ENCODE measurements at places on chromosomes 6 and 20.

- no peaks in the 10 kb centered on the region for H3K4me1 ChIP-seq
- H3K27ac ChIP-seq = no peak overlapping the region
- H3K27me3 ChIP-seq = no peaks in the 10 kb centered on the region
- peaks cover 10% of the 10 kb centered on the region for H3K36me3 ChIP-seq
Measured at GRCh38 chr20:2132461-2132901, 30.9 kb downstream of the STK35 start.

GRCh38 chr20:13277663-13278295, 56.7 kb downstream of the ISM1 start:
- H3K27ac ChIP-seq = no peak overlapping the region
- no peak for DNase-seq
- H3K36me3 ChIP-seq = no peaks in the 10 kb centered on the region
- no peaks in the 10 kb centered on the region for H3K27me3 ChIP-seq
- no peaks in the 10 kb centered on the region for H3K4me1 ChIP-seq

DNA sequence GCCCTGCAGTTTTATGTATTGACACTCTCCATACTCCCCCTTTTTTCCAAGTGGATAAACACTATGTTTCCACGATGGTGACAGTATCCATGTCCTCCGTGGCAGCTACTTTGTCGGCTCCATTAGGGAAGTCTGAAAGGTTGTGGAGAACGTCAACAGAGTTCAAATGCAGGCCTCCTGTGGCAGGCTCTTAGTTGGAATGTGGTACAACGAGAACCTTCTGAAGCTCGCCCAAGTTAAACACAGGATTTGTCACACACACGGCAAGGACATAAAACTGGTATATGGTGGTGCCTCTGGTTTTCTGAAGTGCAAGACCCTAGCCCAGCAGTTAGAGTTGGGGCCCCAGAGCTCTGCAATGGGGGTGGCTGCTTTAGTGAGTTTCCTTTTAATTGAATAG, 187.0 kb upstream of the TAB2 start:
- no peaks in the 10 kb centered on the region for H3K36me3 ChIP-seq
- H3K4me1 ChIP-seq = peaks cover 14% of the 10 kb centered on the region
- no peak overlapping the region for H3K27ac ChIP-seq
- no peak overlapping the region for H3K4me3 ChIP-seq
- no peaks in the 10 kb centered on the region for H3K27me3 ChIP-seq

DNA sequence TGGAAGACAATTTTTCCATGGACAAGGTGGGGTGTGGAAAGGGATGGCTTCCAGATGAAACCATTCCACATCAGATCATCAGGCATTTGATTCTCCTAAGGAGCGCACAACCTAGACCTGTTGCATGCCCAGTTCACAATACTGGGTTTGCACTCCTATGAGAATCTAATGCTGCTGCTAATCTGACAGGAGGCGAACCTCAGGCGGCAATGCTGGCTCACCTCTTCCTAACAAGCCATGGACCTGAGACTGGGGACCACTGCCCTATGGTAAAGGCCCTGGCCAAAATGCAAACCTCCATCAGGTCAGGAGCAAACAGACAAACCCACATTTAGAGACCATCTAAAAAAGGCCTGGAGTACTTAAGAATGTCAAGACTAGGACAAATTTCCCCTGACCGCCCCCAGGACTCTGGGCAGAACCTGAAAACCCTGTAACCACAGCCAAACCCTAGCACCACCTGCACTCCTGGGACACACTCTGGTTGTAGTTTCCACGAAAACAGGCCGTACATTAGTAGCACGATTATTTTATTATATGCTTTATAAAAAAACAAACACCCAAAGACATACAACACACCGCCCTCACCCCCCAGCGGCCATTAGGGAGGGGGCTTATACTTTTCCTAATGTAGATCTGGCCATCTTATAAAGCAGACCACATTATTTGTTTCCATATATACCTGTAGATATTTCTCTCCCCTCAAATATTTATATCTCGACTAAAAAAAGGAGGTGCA, 27.3 kb downstream of the SNX5 start:
- DNase-seq = no peak
- peaks cover 50% of the 10 kb centered on the region for H3K36me3 ChIP-seq
- no peak overlapping the region for H3K27ac ChIP-seq
- H3K4me3 ChIP-seq = no peak overlapping the region
- peaks cover 7% of the 10 kb centered on the region for H3K4me1 ChIP-seq
- H3K27me3 ChIP-seq = no peaks in the 10 kb centered on the region

GRCh38 chr6:15077006-15077405, 168.9 kb upstream of the JARID2 start:
- H3K4me1 ChIP-seq = peaks cover 2% of the 10 kb centered on the region
- no peak overlapping the region for H3K4me3 ChIP-seq
- no peak overlapping the region for H3K27ac ChIP-seq
- H3K36me3 ChIP-seq = no peaks in the 10 kb centered on the region

DNA sequence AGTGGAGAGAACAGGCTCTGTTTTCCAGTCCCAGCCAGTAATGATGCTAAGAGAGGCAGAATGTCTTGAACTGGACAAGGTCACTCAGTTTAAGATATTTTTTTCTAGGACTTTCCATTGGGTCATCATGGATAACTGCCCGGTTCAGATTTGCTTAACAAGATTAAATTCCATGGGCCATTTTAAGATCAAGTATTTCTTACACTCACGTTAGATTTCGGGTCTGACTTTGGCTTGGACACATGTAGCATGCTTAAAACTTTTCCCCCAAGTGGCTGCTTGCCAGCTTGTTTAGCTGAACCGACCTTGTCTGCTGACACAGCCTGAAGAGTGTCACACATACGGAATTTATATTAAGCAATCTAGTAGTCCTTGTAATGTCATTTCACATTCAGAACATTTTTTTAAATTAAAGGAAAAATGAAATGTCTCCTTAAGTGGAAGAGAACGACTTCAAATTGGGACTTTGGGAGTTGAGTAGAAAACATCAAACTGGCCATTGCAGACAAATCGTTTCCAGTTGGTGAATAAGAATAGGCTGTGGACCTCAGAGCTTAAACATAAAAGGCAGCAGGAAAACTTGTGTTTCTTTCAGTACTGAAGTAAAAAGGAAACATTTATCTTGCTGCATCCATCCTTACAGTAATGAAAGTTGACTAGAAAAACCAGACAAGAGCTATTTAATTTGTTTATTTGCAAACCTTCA, 29.0 kb downstream of the ARMC2 start:
- H3K27me3 ChIP-seq = no peaks in the 10 kb centered on the region
- H3K36me3 ChIP-seq = no peaks in the 10 kb centered on the region
- H3K4me1 ChIP-seq = peaks cover 37% of the 10 kb centered on the region
- no peak overlapping the region for H3K27ac ChIP-seq

DNA sequence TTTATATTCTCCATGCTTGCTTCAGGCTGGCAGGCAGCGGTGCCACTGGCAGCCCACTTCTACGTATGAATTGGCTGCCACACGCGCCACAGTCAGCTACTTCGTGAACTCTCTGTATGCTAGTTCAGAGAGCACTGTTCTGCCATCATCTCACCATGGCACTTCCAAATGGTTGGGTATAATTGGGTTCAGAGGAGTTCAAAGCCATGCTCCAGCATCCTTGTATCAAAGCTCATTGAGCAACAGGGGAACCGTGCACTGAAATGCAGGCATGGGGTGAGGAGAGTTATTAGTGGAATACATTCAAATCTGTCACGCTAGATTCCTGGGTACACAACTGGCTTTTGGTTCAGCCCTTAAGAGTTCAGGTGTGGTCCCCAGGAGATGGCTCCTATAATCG, 519.9 kb upstream of the NOX3 start:
- no peak for DNase-seq
- H3K27ac ChIP-seq = no peak overlapping the region
- no peaks in the 10 kb centered on the region for H3K36me3 ChIP-seq
- H3K27me3 ChIP-seq = no peaks in the 10 kb centered on the region
- no peaks in the 10 kb centered on the region for H3K4me1 ChIP-seq

DNA sequence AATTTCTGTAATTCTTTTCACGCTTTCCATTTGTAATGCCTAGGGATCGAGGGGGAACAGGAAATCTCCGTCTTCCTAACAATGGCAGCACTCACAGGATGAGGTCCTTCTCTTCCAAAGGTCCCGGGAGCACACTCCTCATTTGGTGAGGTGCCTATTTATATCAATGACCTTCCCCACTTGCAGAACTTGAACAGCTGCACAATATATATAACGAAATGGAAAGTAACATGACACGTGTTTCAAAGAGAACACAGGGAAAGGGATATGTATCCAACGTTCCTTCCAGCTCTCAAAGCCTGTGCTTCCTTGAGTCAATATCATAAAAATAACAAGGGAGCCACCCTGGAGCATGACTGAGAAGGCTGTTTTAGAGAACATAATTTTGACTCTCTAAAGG, 78.6 kb upstream of the RBM24 start:
- H3K4me1 ChIP-seq = no peaks in the 10 kb centered on the region
- H3K27ac ChIP-seq = no peak overlapping the region
- no peak for DNase-seq
- H3K27me3 ChIP-seq = no peaks in the 10 kb centered on the region

DNA sequence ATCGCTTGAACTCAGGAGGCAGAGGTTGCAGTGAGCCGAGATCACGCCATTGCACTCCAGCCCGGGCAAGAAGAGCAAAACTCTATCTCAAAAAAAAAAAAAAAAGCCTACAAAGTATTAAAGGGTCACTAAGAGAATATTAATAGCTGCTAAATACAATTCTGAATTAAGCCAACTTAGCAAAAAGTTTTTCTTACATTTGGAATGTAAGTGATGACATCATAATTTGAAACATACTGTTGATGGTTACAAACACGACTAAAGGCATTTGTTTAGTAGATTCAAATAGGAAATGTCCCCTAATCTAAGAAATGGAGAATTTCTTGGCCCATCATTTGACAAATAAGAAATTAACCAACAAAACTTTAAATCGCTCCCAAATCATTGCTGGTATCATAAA, 282.8 kb downstream of the RNGTT start:
- H3K36me3 ChIP-seq = peaks cover 15% of the 10 kb centered on the region
- no peaks in the 10 kb centered on the region for H3K27me3 ChIP-seq
- no peaks in the 10 kb centered on the region for H3K4me1 ChIP-seq
- H3K4me3 ChIP-seq = no peak overlapping the region

- no peak for DNase-seq
- H3K27me3 ChIP-seq = no peaks in the 10 kb centered on the region
Measured at GRCh38 chr6:21827425-21828202, 234.1 kb downstream of the SOX4 start.

- H3K4me3 ChIP-seq = no peak overlapping the region
- no peaks in the 10 kb centered on the region for H3K36me3 ChIP-seq
- no peaks in the 10 kb centered on the region for H3K4me1 ChIP-seq
- H3K27ac ChIP-seq = no peak overlapping the region
- no peaks in the 10 kb centered on the region for H3K27me3 ChIP-seq
Measured at GRCh38 chr6:145836170-145836569, 21.6 kb upstream of the FBXO30 start.

GRCh38 chr6:43089874-43090558, 13.9 kb downstream of the PTK7 start:
- no peak overlapping the region for H3K27ac ChIP-seq
- no peaks in the 10 kb centered on the region for H3K4me1 ChIP-seq
- DNase-seq = no peak

DNA sequence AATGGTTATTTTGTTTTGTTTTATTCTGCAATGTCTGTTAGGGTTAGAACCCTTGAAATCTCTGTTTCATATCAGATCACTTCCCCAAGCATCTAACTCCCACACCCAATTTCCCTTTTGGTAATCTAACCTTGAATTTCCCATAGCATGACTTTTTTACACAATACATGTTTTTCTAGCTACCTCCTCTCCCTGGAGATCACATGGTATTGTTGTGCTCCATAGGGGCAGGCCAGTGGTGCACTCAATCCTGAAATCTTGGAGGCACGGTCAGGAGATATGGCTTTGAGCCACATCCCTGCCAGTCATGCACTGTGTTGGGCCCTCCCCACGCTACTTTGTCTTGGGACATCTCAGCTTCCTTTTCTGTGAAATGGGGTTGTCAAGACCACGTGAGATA, 36.7 kb upstream of the NNAT start:
- H3K27ac ChIP-seq = no peak overlapping the region
- DNase-seq = no peak
- no peaks in the 10 kb centered on the region for H3K4me1 ChIP-seq
- H3K36me3 ChIP-seq = no peaks in the 10 kb centered on the region
- no peaks in the 10 kb centered on the region for H3K27me3 ChIP-seq
- H3K4me3 ChIP-seq = no peak overlapping the region

GRCh38 chr20:7858734-7859250, 81.5 kb downstream of the HAO1 start:
- H3K36me3 ChIP-seq = no peaks in the 10 kb centered on the region
- H3K4me1 ChIP-seq = peaks cover 9% of the 10 kb centered on the region
- H3K27ac ChIP-seq = no peak overlapping the region
- no peaks in the 10 kb centered on the region for H3K27me3 ChIP-seq

- H3K4me1 ChIP-seq = peaks cover 7% of the 10 kb centered on the region
- DNase-seq = no peak
- H3K27ac ChIP-seq = no peak overlapping the region
- H3K4me3 ChIP-seq = no peak overlapping the region
Measured at GRCh38 chr6:134047124-134047523, 5.3 kb downstream of the SLC2A12 start.

DNA sequence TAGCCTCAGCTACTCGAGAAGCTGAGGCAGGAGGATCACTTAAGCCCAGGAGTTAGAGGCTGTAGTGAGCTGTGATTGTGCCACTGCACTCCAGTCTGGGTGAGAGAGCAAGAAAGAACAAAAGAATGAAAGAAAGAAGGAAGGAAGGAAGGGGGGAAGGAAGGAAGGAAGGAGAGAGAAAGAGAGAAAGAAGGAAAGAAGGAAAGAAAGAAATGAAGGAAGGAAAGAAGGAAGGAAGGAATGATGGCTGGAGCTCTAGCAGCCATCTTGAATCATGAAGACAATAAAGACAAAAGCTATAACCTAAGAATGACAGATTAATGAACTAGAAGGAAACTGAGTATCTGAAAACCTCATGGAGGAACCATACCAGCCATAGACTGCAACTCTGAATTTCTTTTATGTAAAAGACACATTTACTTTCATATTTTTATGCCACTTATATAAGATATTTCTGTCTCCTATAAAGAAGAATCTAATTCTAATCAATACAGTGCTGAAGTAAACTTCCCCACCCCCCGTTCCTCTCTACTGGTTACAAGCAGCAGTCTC, 522.3 kb upstream of the JARID2 start:
- H3K36me3 ChIP-seq = no peaks in the 10 kb centered on the region
- H3K27me3 ChIP-seq = no peaks in the 10 kb centered on the region
- DNase-seq = no peak
- H3K4me3 ChIP-seq = no peak overlapping the region

GRCh38 chr6:118509009-118509617, 39.0 kb upstream of the PLN start:
- peaks cover 39% of the 10 kb centered on the region for H3K36me3 ChIP-seq
- H3K27ac ChIP-seq = no peak overlapping the region
- no peaks in the 10 kb centered on the region for H3K27me3 ChIP-seq

Data from CD14-positive monocyte (primary cell).